ENCODE measurements at places on chromosomes 7 and 10. TPM values are rescaled to one million over a fixed set of nuclear protein-coding genes. Genes with fewer than 3 reads are reported as not detected.

DNA sequence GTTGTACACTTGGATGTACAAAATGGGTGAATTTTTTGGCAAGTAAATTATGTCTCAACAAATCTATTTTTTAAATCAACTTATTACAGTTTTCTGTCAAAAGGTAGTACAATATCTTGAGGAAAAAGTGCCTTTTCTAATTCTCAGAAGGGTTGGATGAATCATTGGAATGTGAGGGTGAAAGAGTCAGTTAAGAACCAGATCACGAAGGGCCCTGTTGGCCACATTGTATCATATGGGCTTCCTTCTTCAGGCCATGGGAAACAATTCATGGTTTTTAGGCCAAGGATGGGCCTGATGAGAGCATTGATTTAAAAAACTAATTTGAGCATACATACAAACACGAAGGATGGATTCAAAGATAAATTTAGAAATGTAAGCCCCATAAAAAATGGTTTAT, 503.7 kb downstream of the TNS3 start:
- no peak overlapping the region for H3K4me3 ChIP-seq
- no peaks in the 10 kb centered on the region for H3K27me3 ChIP-seq
- no peak for DNase-seq
- H3K27ac ChIP-seq: no peak overlapping the region
- no peaks in the 10 kb centered on the region for H3K36me3 ChIP-seq
- no peaks in the 10 kb centered on the region for H3K4me1 ChIP-seq

- no peaks in the 10 kb centered on the region for H3K27me3 ChIP-seq
- no peak overlapping the region for H3K27ac ChIP-seq
- no peak for DNase-seq
- H3K36me3 ChIP-seq: peaks cover 78% of the 10 kb centered on the region
Measured at GRCh38 chr7:128989961-128990360, 52.2 kb downstream of the IRF5 start.

DNA sequence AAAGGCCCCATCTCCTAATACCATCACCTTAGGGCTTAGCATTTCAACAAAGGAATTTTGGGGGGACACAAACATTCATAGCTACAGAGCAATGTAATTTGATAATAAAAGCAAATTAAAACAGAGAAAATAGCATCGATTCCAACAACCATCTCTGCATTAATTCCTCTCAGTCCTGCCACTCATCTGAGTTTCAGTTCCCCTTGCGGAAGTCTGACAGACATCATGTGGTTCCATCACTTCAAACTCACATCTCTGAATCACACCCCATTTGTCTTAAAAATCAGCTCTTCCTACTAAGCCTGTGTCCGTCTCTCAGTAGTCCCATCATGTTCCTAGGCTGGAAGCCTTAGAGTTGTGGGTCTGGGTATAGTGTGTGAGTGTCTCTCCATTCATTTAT, 3.6 kb downstream of the ADCK2 start:
- H3K27ac ChIP-seq: no peak overlapping the region
- no peaks in the 10 kb centered on the region for H3K27me3 ChIP-seq
- H3K4me1 ChIP-seq: peaks cover 27% of the 10 kb centered on the region
- no peak for DNase-seq

GRCh38 chr10:48442090-48442808, 135.8 kb downstream of the MAPK8 start:
- no peaks in the 10 kb centered on the region for H3K4me1 ChIP-seq
- H3K27me3 ChIP-seq: no peaks in the 10 kb centered on the region
- no peak overlapping the region for H3K27ac ChIP-seq

GRCh38 chr10:104767745-104768144, 126.7 kb downstream of the SORCS3 start:
- no peak overlapping the region for H3K27ac ChIP-seq
- no peaks in the 10 kb centered on the region for H3K4me1 ChIP-seq
- no peak overlapping the region for H3K4me3 ChIP-seq
- no peaks in the 10 kb centered on the region for H3K27me3 ChIP-seq
- H3K36me3 ChIP-seq: no peaks in the 10 kb centered on the region
- DNase-seq: no peak

DNA sequence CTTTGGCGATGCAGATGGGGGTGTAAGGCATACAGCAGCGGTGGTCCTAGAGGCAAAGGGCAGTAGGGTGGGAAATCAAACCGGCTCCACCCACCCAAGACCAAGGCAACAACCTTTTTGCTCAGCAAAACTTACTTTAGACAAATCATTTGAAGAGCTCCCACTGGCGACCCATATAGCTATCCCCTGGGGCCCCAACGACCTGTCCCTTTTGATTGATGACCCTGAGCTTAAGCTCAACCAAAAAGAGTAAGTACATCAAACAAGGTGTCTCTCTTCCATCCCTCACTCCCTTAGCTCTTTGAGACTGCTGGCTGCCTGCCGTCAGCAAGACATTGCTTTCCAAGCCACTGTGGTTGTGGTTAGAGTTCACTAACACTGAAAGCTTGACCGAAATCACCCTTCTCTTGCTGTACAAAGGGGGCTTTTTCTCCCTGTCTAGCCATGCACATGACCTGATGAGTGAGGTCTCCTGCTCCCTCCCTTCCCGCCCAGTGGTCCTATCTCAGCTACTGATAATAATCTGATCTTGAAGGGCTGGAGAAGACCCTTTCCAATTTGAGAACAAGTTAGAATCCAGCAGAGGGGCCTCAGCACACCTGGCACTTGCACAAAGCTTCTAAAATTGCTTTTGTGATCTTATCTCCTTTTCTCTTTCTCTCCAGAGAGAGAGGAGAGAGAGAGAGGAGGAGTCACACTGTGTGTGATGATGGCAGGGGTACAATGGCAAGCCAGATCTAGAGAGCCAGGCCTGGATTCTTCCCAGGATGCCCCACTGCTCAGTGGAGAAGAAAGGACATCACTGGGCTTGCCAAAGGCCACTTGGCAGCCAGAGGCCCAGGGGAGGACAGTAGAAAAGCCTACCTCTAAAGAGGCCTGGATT, 42.2 kb downstream of the XPNPEP1 start:
- no peak overlapping the region for H3K27ac ChIP-seq
- H3K36me3 ChIP-seq: peaks cover 71% of the 10 kb centered on the region
- no peak overlapping the region for H3K4me3 ChIP-seq
- DNase-seq: no peak
- H3K27me3 ChIP-seq: no peaks in the 10 kb centered on the region

- H3K27me3 ChIP-seq: no peaks in the 10 kb centered on the region
- no peak for DNase-seq
- no peak overlapping the region for H3K4me3 ChIP-seq
- no peaks in the 10 kb centered on the region for H3K36me3 ChIP-seq
Measured at GRCh38 chr7:33048704-33049103, 13.9 kb downstream of the NT5C3A start.

DNA sequence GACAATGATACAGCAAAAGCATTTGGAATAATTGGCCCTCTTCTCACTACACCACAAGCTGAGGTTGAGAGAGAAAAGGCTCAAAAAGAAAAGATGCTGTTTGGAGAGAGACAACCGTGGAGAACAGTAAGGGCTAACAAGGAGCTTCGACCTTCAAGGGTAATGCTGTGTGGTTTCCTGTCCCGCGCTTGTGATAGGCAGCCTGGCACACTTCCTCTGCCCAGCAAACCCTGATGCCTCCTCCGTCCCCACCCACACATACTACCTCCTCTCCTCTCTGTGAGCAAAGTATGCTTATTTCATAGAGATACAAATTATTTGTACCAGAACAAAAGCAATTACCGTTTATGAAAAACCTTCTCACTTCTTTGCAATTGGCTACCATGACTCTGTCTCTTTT, 755.4 kb downstream of the KCNMA1 start:
- H3K4me3 ChIP-seq: no peak overlapping the region
- no peaks in the 10 kb centered on the region for H3K27me3 ChIP-seq
- no peak for DNase-seq
- H3K36me3 ChIP-seq: no peaks in the 10 kb centered on the region

DNA sequence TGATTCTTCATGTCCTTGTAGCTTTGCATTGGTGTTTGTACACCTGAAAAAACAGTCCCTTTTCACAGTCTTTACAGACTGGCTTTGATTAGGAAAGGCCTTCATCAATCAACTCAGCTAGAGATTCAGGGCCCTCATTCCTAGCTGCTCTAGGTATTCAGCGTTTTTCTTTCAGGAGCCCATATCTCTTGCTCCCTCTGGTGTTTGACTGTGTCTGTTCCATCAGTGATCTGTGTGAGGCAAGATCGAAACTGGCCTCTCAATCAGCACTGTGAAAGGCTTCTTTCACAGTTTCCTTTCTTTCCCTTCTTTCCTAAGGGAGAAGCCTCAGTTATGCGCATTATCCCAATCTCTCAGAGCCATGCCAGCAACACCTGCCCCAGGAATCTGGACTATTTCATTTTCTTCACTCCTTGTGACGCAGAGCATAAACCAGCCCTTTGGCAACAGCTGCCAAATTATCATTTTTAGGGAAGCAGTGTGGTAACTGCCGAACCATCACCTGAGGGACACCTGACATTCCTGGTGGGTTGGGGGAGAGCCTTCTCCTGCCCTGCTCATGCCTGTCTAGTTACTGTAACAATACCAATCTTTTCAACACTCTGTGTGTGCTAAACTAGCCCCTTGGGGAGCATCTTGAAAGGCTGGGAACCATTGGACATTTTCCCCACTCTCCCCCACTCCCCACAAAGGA, 75.7 kb upstream of the CCDC71L start:
- H3K4me1 ChIP-seq: peaks cover 10% of the 10 kb centered on the region
- H3K4me3 ChIP-seq: no peak overlapping the region
- H3K36me3 ChIP-seq: no peaks in the 10 kb centered on the region

GRCh38 chr10:75762431-75762802, 331.0 kb downstream of the LRMDA start:
- no peak overlapping the region for H3K27ac ChIP-seq
- H3K4me3 ChIP-seq: no peak overlapping the region
- H3K36me3 ChIP-seq: no peaks in the 10 kb centered on the region
- no peaks in the 10 kb centered on the region for H3K4me1 ChIP-seq
- DNase-seq: no peak

DNA sequence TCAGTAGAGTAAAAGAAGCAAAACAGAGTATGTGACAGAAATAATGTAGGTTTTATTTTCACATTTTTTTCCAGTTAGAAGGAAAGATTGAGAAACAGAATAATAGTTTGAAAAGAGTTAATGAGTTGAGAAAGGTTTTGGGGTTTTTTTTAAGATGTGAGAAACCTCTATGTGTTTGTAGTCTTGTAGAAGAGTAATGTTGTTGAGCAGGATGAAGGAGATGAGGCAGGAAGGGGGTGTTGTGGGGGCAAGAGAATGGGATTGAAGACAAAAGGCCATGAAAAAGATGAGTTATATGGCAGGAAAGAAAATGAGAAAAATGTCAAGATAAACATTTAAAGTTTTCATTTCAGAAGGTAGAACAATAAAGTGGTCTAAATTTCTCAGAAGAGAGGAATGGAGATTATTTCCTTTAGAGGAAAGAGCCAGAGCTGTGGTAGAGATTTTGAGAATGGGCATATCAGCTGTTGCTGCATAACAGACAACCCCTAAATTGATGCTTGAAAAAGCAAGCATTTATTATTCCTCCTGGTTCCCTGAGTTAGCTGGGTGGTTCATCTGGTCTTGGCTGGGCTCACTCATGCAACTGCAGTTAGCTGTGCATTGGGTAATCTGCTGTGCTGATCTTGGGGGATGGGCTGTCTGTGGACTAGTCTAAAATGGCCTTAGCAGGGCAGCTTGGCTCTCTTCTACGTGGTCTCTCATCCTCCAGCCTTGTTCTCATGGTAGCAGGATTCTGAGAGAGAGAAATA, 27.1 kb downstream of the PCGF5 start:
- H3K4me3 ChIP-seq: no peak overlapping the region
- DNase-seq: no peak
- no peaks in the 10 kb centered on the region for H3K27me3 ChIP-seq
- no peaks in the 10 kb centered on the region for H3K4me1 ChIP-seq

- no peaks in the 10 kb centered on the region for H3K27me3 ChIP-seq
- peaks cover 15% of the 10 kb centered on the region for H3K4me1 ChIP-seq
- no peaks in the 10 kb centered on the region for H3K36me3 ChIP-seq
- H3K4me3 ChIP-seq: no peak overlapping the region
- no peak overlapping the region for H3K27ac ChIP-seq
Measured at GRCh38 chr7:47505312-47506007, 76.5 kb downstream of the TNS3 start.

GRCh38 chr7:132443761-132444520, 132.3 kb downstream of the PLXNA4 start:
- no peaks in the 10 kb centered on the region for H3K36me3 ChIP-seq
- no peaks in the 10 kb centered on the region for H3K4me1 ChIP-seq
- no peak for DNase-seq
- no peak overlapping the region for H3K4me3 ChIP-seq
- no peaks in the 10 kb centered on the region for H3K27me3 ChIP-seq
- H3K27ac ChIP-seq: no peak overlapping the region

DNA sequence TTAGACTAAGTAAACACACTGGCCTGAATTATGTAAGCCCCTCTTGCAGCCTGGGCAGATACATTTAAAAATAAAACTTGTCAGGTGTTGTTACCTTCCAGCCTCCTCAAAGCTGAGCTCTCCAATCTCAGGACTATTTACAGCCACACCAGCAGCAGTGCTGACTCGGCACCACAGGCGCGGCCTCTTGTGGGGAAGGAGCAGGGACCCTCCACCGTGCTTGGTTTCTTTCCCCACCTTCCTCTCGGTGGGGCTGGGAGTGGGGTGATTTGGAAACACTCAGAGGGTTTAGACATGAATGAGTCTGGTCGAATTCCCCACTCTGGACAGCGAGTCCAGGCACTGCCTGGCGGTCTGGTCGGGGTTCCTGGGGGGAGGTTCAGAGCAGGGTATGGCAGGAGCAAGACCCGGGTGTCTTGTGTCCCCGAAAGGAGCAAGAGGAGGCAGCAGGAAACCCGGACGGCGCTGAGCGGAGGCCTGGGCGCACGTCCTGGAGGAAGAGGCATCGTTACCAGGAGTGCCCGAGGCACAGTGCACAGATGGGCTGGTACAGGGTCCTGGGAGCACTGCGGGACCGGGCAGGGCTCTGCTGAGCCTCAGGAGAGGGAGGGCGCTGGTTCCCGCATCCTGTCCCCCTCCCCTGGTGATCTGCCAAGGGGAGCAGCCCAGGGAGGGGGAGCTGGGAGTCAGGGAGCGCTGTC, 29.2 kb upstream of the CFAP46 start:
- peaks cover 63% of the 10 kb centered on the region for H3K27me3 ChIP-seq
- H3K27ac ChIP-seq: no peak overlapping the region
- H3K4me1 ChIP-seq: no peaks in the 10 kb centered on the region
- peak; percentile 33 for DNase-seq
- H3K4me3 ChIP-seq: no peak overlapping the region

Gene KDM7A
- total RNA-seq: 29.0 TPM

Gene EPHA1
- 62.0 TPM for total RNA-seq

Gene PRLHR
- total RNA-seq: not detected

Gene ZNF425
- 3.8 TPM for total RNA-seq

Gene GRM3
- total RNA-seq: not detected

Gene RELN
- 0.72 TPM for total RNA-seq

Gene AOC1
- total RNA-seq: 1.9 TPM

Gene SEMA3A
- 4.4 TPM for total RNA-seq

Gene ELN
- total RNA-seq: 30.7 TPM

Gene TRRAP
- total RNA-seq: 76.9 TPM
